Camera-type eye (tissue), 1 donor: ENCODE measurements at places on chromosomes 16 and 17. TPM values are rescaled to one million over a fixed set of nuclear protein-coding genes. Genes with fewer than 3 reads are reported as not detected.

The MTSS2 gene
- 55.0 TPM for total RNA-seq

The PIRT gene
- total RNA-seq, result 1.3 TPM

The KRTAP2-1 gene
- not detected for total RNA-seq

The PRPSAP2 gene
- total RNA-seq, result 95.4 TPM

The ADCY9 gene
- total RNA-seq, result 29.6 TPM

The CLCN7 gene
- total RNA-seq, result 47.9 TPM

The KLHL11 gene
- total RNA-seq, result 83.0 TPM

The PPP1R27 gene
- total RNA-seq, result not detected

The CES1 gene
- total RNA-seq, result 5.8 TPM

The SLC12A3 gene
- total RNA-seq, result not detected

The TSPAN10 gene
- total RNA-seq, result 39.1 TPM

The CACNA1H gene
- 26.6 TPM for total RNA-seq
